Thymus (tissue), 14 donors: ENCODE measurements at places on chromosomes 4 and X. TPM values are rescaled to one million over a fixed set of nuclear protein-coding genes. Genes with fewer than 3 reads are reported as not detected.

USP9X gene
- polyA plus RNA-seq = 17.9 TPM

HSD17B13 gene
- polyA plus RNA-seq = 0.43 TPM

GPAT3 gene
- 2.6 TPM for polyA plus RNA-seq

CXCL6 gene
- polyA plus RNA-seq = 10.3 TPM

NEIL3 gene
- 3.6 TPM for polyA plus RNA-seq

LRIT3 gene
- 0.59 TPM for polyA plus RNA-seq

SHOX gene
- polyA plus RNA-seq = 0.02 TPM

ABCG2 gene
- polyA plus RNA-seq = 0.59 TPM

MAP7D2 gene
- polyA plus RNA-seq = 4.4 TPM

GASK1B gene
- 3.5 TPM for polyA plus RNA-seq
